ENCODE measurements at places on chromosomes 11 and 22. TPM values are rescaled to one million over a fixed set of nuclear protein-coding genes. Genes with fewer than 3 reads are reported as not detected.

P2RX3 gene
- total RNA-seq = not detected

YPEL1 gene
- 23.6 TPM for total RNA-seq

KRTAP5-11 gene
- not detected for total RNA-seq

- no peak for DNase-seq
These were observed 105.8 kb downstream of the UVRAG start for GRCh38 chr11:75920848-75921247.

DNA sequence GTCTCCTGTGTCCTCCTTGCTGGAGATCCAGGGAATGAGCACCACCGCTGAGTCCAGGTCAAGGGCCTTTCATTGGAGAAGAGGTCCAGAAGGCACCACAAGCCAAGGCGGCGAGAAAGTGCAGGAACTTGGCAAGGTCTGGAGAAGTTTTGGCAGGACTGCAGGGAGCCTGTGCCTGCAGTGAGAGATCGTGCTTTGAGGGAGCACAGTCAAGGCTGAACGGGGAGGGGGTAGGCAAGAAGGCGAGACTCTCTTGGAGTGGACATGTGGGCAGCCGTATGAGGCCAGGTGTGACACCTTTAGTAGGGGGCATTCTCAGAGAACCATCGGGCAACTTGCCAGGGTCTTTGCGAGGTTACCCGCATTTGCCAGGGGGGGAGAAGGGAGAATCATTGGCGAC, 30.5 kb downstream of the LRRC10B start:
- DNase-seq = no peak

- DNase-seq = no peak
These were observed 21.2 kb upstream of the TP53AIP1 start for GRCh38 chr11:128963744-128964325.

GRCh38 chr11:85718991-85719807, 33.2 kb upstream of the CCDC89 start:
- DNase-seq = peak; percentile 36
